Fibroblast of skin of right biceps (primary cell): ENCODE measurements at places on chromosomes 6 and 20.
A peak's percentile ranks its signal among the peaks of the same experiment; 100 is the strongest.

GRCh38 chr6:98747960-98748359 is 86.4 kb upstream of the POU3F2 start:
- peak; percentile 46 for DNase-seq

DNA sequence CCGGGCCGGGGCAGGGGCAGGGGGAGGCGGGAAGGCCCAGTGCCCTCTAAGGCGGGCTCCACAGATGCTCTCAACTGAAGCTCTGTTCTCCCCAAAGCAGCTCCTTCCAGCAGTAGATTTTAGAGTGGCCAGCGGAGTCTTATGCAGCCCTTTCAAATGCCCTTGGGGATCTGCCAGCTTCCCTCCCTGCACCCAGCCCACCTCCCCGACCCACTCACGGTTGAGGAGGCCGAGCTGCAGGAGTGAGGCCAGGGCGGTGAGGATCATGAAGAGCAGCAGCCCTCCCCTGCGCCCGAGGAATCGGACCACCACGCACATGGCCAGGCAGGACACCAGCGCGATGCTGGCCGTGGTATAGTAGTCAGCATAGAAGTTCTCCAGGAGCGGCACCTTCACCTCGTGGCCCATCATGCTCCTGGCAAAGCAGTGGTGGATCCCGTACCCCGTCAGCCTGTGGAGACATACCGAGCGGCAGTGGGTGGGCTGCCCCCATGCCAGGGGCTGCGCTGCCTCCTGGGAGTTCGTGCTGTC is 28.0 kb downstream of the PSMG4 start:
- no peak for DNase-seq

GRCh38 chr6:134065706-134066105 is 13.3 kb upstream of the SLC2A12 start:
- DNase-seq, result peak; percentile 35

GRCh38 chr6:51474022-51474975 is 613.1 kb downstream of the PKHD1 start:
- DNase-seq, result no peak

DNA sequence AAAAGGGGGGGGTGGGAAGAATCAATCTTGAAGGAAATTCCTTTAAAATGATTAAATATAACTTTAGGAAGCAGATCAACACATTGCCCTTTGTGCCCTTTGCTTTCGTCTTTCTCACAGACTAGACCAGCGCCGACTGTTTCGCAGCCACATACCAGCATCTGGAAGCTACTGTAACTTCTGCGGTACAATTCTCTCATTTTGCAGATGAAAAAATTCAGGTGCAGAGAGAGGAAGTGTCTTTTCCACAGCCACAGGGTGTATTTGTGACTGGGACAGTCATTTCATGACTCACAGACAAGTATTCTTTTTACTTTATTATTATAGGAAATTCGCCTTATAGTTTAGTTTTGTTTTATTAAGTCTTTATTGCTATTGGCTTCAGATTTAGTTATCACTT is 84.2 kb downstream of the UST start:
- DNase-seq, result no peak

GRCh38 chr6:34671801-34672656 is 24.5 kb downstream of the ILRUN start:
- peak; percentile 60 for DNase-seq

DNA sequence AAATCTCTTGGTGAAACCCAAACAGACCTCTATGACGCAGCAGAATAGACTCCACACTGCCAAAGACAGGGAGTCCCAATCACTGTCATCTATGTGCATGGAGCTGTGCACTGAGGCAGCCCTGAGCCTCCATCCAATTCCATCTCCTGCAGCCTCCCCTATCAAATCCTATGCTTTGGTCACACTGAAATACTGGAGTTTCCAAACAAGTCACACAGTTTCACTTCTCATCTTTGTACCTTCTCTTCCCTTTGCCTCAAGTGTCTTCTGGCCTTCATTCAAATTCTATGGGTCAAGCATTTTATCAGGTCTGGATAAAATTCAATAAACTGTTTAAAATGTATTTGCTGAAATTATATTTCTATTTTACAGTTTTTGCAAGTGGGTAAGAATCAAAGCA is 38.5 kb downstream of the FBXL4 start:
- no peak for DNase-seq

DNA sequence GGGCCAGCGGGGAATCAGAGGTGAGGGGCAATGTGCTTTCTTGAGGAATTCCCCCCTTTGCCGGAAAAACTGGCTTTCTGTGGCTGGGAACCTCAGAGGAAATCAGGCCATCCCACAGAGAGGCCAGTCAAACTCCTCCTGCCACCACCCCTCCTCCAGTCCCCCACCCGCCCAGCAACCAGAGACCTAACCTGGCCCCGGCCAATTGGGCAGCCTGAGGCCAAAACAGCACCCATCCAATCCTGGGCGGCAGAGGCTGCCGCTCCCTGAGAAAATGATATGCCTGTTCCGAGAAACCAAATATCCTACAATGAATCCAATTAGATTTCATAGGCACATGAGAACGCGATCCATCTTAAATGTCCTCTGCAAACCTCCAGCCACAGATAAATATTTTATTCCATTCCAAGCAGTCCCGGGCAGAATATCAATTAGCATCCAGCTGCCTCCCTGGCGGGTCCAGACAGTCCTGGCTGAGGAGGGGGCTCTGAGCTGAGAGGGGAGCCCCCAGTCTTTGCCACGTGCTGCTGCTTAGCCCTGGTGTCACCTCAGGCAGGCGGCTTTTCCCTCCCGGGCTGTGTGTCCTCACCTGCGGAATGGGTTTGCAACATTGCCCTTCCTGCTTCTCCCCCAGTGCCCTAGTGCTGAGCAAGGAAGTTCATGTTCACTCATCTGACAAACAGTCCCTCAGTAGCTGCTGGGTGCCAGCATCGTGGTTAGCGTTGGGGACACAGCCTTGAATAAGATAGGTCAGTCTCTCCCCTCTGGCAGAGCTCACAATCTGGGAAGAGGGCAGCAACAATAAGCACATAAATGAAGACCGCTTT is 95.0 kb downstream of the DLGAP4 start:
- no peak for DNase-seq

DNA sequence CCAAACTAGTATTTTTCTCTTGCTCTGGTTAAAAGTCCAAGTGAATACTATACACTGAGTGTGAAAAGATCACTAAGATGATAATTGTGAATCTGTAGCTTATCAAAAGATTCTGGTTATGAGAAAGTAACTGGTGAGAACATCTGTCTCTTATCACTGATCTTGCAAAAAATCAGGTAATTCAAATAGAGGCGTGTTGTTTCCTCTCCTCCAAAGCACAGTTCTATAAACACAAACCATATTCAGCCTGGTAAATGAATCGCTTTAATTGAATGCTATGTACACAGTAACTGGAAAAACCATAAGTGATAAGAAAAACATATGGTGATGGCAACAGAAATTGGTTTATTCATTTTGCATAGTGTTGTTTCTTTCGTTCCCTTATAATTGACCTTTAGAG is 161.0 kb downstream of the RALGAPA2 start:
- DNase-seq, result no peak

DNA sequence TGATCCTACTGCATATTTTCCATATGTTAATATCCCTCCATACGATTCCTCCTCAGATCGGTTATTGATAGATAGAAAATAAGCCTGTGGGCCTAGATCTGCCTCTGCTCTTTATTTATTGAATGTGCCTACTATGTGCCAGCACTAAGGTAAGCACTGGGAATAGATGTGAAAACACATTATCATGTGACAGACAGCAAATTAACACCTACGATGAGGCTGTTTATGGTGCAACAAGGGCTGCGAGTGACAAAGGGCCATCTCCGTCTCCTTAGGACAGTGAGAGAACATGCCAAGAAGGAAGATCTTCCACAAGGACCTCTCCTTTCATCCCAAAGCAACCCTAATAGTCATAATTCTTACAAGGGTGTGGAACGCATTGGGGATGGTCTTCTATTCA is 90.5 kb downstream of the MYB start:
- DNase-seq, result no peak

GRCh38 chr20:11391591-11391990 is 526.1 kb upstream of the BTBD3 start:
- DNase-seq, result no peak

- DNase-seq, result peak; percentile 51
Measured at GRCh38 chr20:43749734-43750294, 23.0 kb upstream of the GTSF1L start.

DNA sequence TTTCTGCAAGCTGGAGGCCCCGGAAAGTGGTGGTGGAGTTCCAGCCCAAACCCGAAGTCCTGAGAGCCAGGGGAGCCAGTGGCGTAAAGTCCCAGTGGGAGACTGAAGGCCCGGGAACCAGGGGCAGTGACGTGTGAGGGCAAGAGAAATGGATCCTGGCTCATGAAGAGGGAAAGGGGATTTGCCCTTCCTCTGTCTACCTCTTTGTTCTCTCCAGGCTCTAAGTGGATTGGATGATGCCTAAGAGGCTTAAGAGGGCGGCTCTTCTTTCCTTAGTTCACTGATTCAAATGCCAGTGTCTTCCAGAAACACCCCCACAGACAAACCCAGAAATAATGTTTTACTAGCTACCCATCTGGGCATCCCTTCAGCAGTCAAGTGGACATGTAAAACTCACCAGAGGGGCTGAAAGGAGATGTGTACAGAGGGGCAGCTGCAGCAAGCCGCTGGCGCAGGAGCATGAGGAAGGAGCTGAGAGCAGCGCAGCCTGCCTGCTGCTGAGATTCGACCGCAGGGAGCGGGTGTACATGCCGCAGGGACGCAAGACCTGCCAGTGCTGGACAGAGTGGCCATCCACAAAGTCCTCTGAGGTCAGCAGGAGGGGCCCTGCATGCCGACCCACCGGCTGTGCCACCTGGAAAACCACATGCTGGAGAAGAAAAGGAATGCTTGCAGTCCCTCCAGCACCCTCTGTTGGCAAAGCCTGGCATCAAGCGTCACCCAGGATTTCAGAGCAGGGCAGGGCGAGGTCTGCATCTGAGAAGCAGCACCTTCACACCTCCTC is 29.5 kb downstream of the CDYL start:
- DNase-seq, result peak; percentile 42

GRCh38 chr20:22526512-22527012 is 57.8 kb downstream of the FOXA2 start:
- DNase-seq, result no peak

DNA sequence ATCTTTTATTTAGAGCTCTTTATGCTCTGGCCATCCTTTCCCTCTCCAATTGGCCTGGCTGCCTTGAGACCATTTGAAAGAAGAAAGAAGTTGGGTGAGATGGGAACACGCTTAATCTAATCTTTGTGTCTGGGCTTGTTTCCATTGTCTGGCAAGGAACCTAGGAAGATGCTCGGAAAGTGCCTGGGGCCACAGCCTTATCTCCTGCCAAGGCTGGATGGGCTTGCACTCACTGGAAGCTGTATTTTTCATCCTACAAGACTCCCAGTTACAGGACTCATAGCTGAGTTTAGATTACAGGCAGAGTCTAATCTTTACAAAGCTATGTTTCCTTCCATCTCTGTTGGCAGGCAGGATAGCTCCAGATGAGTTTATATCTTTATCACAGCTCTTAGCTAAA is 33.1 kb upstream of the CDYL start:
- DNase-seq, result no peak

DNA sequence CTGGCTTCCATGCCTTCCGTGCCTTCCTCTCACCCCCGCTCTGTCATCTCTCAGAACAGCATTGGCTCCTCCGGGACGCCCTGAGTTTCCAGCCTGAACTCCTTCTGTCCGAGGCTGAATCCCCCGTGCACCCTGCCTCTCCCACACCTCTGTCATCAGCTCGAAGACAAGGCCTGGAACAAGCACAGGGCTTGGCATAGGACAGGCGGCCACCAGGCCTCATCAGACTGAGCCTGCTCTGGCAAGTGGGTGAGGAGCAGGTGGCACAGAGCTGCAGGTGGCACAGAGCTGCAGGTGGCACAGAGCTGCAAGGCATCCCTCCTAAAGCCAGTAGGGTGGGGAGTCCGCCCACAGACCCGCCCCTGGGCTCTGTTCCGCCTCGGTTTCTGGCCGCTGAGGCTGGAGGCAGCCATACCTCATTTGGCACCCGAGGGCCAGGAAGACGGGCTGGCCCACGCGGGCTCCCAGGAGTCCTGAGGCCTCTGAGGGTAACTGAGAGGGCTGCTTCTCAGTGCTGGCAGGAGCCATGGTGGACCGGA is 60.2 kb downstream of the EZR start:
- DNase-seq, result no peak

- DNase-seq, result no peak
Measured at GRCh38 chr20:57384953-57385761, 6.0 kb upstream of the RBM38 start.

DNA sequence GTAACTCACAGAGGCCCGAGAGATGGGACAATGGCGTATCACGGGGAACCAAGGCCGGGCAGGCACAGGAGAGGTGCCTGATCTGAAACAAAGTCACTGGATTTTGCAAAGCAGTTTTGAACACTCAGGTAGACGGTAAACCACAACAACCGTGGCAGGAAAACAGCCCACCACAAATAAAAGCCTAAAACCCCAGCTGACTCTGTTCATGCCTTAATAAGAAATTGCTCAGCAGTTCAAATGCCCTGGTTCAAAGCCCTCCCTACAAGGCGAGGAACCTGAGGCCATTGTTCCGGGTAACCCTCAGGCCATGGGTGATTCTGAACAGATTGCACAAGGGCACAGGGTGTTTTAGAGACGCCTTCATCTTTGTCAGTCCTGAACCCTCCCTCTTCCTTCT is 114.2 kb downstream of the MAP3K7 start:
- DNase-seq, result no peak

GRCh38 chr6:21593927-21594415 is 420 bp downstream of the SOX4 start:
- DNase-seq, result peak; percentile 77
